ENCODE measurements at places on chromosomes 13 and 19.

DNA sequence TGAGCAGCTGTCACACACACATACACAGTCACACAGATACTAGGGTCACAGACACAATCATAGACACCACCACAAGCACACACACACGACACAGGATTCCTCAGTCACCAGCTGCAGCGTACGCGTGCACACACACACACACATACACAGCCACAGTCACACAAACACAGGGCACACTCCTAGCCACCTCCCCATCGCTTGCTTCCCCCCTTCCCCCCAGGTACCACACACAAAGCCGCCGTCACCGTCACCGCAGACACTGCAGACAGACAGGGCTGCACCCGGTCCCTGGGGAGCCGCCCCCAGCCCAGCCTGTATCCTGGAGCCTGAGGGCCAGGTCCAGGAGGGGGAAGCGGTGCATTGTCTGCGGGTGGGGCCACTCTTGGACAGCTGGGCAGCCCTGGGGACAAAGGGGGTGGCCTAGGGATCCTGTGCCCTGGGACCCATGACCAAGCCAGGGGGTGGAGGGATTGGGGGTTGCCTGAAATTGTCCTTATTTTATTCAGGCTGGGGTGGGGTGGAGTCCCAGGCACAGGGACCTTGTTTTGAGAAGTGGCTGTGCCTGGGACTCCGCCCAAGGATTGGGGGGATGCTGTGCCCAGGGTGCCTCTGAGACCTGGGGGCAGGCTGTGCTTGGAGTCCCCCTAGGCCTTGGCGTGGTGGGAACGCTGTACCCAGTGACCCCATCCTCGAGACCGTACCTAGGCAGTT is 957 bp downstream of the NUMBL start:
- DNase-seq, result no peak

DNA sequence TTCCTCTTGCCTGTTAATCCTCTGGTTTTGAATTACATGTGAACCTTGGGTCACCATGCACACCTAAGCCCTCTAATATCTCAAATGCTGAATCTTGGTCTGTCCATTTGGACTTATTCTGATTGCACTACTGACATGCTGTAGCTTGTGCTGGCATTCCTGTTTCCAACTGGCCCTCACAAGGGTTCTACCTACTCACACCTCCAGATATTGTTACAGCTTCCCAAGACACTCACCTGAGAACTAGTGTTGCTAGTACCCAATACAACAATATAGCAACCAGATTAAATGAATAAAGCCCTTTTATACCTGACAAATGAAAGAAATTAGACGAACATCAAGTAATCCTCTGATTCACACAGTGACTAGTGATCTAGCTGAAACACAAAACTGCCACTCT is 16.6 kb downstream of the TEX30 start:
- DNase-seq, result no peak

DNA sequence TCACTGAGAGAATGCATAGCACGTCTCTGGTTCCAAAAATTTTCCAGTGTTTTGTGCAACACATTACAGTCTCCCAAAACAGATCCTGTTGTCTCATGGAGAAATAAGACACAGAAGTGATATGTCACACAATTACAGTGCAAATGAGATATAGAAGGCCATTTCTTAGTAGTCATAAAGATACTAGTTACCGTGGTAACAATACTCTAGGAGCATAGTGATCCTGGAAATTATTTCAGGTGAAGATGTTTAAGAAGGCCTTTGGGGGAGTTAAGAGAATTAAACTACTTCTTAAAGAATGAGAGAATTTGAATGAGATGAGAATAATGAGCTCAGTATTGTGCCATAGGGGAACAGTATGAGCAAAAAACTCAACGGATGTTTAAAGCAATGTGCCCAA is 628.0 kb upstream of the MIR17HG start:
- DNase-seq, result no peak

- DNase-seq, result no peak
These were observed 35.7 kb downstream of the RYR1 start for GRCh38 chr19:38469151-38469550.

- no peak for DNase-seq
These were observed 133.1 kb downstream of the TNFRSF19 start for GRCh38 chr13:23703246-23703860.

- DNase-seq, result no peak
These were observed 1073.4 kb downstream of the PCDH17 start for GRCh38 chr13:58704953-58705352.

DNA sequence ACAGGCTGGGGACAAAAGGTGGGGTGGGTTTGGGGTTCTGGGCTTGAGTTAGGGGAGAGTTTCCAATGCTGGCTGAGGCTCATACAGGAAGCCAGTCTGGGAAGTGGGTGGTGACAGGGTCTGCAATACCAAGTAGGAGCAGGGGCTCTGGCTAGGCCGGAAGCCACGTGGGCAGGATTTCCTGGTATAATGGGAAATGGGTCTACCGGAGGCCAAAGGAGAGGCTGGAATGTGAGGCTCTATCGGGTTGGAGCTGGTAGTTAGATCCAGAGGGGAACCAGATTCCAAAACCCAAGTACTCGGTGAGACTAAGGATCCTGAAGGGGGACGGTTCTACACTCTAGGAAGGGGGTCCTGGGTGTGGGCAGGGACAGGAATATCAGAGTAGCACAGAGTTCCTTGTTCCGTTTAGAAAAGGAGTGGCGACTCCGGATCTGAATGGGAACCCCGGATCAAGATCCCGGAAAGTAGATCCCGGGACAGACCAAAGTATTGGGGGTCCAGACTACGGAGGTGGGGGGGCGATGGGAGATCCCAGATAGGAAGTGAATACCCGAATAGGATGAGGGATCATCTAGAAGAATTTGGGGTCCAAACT is 802 bp downstream of the CDC37 start:
- no peak for DNase-seq

DNA sequence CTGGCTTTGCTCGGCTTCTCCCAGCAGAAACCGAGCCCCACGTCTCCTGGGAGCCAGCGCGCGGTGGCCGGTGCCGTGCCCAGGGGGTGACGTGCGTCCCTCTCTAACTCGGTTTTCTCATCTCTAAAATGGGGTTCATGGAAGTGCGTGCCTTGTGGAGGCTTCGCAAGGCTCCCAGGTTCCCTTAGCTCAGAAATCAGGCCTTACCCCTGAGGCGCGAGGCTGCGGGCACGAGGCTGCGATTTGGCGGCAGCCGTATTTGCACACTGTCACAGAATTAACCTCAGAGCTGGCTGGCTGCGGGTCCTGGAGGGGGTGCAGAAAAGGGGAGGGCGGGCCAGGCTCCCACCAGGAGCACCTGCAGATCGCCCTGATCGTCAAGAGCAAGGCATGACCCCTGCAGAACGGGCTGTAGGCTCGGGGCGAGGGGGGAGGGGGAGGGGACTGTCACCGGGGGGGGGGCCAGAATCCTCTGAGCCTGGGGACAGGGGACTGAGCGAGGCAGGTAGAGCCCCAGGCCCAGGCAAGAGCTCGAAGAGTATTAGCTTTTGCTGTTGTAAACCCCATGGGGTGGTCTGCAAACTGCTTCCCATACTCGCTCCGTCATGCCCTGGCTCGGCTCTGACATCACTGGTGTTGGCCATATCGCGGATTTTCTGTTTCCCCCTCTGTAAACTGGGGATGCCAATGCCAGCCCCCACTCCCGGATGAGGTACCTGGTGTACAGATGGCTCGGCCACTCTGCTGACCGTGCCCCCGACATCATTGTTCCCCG is 62.2 kb downstream of the CCNE1 start:
- DNase-seq, result no peak

GRCh38 chr13:67120872-67121531 is 109.1 kb downstream of the PCDH9 start:
- DNase-seq, result no peak

- DNase-seq, result no peak
These were observed 28.6 kb downstream of the PRAM1 start for GRCh38 chr19:8473648-8474476.

DNA sequence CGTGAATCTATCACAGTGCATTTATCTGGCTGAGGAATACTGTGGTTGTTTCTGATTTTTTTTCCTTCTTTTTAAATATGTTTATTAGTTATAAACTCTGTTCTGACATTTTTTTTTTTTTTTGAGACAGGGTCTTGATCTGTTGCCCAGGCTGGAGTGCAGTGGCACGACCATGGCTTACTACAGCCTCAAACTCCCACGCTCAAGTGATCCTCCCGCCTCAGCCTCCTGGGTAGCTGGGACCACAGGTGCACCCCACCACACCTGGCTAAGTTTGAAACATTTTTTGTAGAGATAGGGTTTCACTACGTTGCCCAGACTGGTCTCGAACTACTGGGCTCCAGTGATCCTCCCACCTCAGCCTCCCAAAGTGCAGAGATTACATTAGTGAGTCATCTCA is 6.6 kb upstream of the NUMBL start:
- DNase-seq, result no peak

DNA sequence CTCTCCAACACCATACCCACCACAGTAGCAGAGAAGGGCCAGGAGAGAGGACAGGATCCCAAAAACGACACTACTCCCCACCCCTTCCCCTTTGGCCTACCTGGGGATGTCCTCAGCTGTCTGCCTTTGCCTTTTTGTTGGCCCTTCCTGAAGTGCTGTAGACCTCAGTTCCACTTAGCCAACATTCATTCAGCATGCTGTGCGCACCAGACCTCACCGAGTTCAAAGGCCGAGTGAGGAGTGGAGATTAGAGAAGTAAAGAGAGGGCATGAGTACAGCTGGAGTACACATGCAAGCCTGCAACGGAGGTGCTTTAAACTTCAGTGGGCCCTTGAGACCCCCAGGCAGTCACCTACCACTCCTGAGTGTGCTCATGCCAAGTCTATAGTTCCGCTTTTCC is 99.0 kb downstream of the TEX26 start:
- no peak for DNase-seq

- peak; percentile 25 for DNase-seq
These were observed 39.1 kb downstream of the GPR12 start for GRCh38 chr13:26721251-26722121.

DNA sequence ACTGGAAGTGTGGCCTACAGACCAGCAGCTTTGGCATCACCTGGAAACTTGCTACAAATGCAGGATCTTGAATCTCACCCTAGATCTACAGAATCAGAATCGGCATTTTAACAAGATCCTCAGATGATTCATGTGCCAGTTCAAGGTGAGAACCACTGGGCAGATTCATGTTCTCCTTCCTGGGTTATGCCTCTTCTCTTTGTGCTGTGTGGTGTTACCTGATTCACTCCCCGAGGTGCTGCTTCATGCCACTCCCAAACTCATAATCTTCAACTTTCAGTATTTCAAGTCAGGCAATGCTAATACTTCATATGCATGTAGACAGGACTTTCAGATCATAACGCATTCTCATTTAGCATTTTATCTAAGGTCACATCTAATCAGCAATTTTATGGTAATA is 427.7 kb downstream of the FOXO1 start:
- no peak for DNase-seq

GRCh38 chr19:6079107-6079506 is 31.2 kb downstream of the RFX2 start:
- DNase-seq, result no peak

- DNase-seq, result no peak
These were observed 92.7 kb downstream of the AKAP11 start for GRCh38 chr13:42364613-42365000.

- DNase-seq, result no peak
These were observed 16.9 kb downstream of the ZC3H4 start for GRCh38 chr19:47096721-47097120.

- no peak for DNase-seq
These were observed 47.5 kb upstream of the NDUFS7 start for GRCh38 chr19:1336079-1336684.

DNA sequence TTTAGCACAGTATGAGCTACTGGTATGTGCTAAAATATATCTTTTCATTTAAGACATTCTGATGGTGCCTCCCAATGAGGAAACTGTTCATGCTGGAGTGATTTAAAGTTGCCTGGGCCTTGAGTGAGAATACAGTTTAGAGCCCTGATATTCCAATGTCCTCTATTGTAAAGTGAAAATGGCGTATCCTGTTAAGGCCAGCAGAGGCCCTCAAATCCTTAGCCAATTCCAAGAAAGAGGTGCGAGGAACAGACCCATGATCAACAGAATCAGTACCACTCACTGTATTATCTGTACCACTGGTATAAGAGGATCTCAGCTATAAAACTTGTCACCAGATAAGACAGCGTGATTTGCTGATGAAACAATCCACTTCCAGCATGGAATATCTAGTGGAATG is 273.1 kb upstream of the SLITRK5 start:
- no peak for DNase-seq

GRCh38 chr13:110455444-110455843 is 106.1 kb downstream of the RAB20 start:
- no peak for DNase-seq

DNA sequence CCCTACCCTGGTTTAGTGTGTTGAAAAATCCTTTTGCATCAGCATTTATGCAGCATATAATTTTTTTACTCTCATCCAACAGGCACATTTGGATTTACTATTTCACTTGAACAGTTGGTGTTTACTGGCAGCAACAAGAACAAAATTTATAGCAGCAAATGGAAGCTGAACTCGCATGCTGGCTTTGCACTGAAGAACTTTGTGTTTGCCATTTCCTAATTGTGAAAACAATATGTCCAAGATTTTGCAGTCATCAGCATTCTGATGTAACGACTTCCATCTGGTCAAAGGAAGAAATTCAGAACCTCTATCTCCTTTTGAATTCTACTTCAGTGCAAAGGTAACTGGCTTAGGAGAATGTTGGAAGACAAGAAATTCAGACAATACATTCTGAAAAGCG is 131.0 kb downstream of the DLEU7 start:
- DNase-seq, result peak; percentile 71

- no peak for DNase-seq
These were observed 26.6 kb downstream of the CD70 start for GRCh38 chr19:6564393-6564792.

DNA sequence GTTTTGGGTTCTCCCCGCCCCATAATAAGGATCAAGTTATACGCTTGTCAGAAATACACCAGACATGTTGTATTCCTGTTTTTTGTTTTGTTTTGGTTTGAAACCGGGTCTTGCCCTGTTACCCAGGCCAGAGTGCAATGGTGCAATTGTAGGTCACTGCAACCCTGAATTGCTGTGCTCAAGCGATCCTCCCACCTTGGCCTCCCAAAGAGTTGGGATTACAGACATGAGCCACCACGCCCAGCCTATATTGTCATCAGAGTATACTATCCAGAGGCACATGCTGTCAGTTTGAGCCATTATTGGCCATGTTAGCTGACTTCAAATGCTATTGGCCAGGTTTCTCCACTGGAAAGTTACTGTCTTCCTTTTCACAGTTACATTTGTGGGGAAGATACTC is 9.8 kb downstream of the SAFB start:
- no peak for DNase-seq

DNA sequence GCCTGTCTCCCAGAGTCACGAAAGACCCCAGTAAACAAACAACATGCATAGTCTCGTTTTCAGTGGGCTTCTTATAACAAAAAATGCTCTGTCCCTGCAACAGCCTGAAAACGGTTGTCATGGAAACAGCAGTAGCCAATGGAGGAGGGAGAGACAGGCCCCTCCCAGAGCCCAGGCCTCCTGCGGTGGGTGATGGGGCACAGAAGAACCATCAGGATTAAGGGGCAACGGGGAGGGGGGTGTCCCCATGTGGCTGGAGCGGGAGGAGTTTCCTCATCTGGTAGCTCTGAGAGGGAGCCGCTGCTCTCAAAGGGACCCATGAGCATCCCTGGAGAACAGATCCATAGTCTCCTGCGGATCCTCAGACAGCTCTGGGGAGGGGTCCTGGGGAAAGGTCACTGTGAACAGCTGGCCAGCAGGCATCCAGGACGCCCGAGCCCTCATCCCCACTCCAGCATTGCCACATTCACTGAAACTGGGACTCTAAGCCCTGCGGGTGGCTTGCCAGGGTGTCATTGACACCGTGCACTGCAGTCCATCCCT is 37.5 kb upstream of the PNMA8B start:
- no peak for DNase-seq

GRCh38 chr13:29771247-29771646 is 79.2 kb downstream of the UBL3 start:
- no peak for DNase-seq
